Right cardiac atrium (tissue), 5 donors: ENCODE measurements at places on chromosomes 12 and 14. TPM values are rescaled to one million over a fixed set of nuclear protein-coding genes. Genes with fewer than 3 reads are reported as not detected.

HIGD1C gene
- not detected for total RNA-seq

DCN gene
- 1,110 TPM for total RNA-seq

TEX52 gene
- not detected for total RNA-seq

DNA sequence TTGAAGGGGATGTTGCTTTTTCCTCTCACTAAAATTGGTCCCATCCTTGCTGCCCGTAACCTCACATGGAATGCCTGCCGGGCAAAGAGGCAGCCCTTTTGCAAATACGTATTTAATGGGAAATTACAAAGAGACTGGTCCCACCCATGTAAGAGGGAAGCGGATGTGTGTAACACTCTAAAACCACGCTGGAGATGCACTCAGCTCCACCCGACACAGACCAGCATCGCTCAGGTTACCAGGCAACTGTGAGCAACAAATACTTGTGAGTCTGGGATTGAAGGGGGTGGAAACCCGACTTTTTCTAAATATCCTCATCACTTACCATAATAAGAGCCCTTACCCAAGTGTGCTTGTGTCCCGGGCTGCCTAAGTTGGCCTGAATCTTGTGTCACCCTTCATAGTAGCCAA lies 47.7 kb downstream of the ELK3 start:
- DNase-seq: no peak

GRCh38 chr12:69397978-69398377 lies 38.4 kb downstream of the YEATS4 start:
- no peak for DNase-seq

DNA sequence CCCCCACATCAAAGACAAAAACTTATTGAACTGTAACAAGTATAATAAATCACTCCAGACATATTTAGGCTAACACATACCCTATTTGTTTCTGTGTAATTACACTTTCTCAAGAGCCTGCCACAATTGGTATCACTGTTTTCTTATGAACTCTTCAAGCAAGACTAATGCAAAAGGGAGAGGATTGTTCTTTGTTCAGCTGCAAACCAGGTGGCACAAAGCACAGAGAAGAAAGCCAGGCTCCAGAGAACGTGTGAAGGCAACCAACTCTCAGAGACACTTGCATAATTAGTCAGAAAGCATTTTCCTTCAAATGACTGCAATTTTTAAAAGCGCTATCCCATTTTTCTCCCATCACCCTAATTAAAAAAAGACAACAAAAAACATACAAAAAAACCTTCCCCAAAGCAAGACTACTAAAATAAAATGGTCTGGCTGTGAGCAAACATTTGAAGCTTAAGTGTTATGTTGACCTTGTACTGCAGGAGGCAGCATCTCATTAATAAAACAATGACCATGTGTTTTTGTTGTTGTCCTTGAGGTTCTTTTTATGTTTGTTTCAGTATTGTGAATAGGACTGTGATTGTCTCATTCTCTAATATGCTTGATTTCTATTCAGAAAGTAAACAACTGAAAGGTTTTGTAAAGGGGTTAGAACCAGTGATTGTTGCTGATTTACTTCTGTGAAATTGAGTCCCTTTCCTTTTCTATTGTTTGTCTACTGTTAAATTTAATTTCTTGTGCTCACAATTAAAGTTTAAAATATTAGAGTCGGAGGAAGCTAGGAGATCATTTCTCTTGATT lies 452.7 kb upstream of the PDE3A start:
- no peak for DNase-seq

GRCh38 chr12:44628180-44628579 lies 247.9 kb downstream of the NELL2 start:
- DNase-seq: no peak
